ENCODE measurements at places on chromosomes 5 and 9.

- DNase-seq, result peak; percentile 10
Observed at GRCh38 chr5:191036-191948, at the start of gene LRRC14B. Gene LRRC14B, plus strand, starts transcription at chr5:191495. Its CDS starts 44 bp downstream, at chr5:191539.

DNA sequence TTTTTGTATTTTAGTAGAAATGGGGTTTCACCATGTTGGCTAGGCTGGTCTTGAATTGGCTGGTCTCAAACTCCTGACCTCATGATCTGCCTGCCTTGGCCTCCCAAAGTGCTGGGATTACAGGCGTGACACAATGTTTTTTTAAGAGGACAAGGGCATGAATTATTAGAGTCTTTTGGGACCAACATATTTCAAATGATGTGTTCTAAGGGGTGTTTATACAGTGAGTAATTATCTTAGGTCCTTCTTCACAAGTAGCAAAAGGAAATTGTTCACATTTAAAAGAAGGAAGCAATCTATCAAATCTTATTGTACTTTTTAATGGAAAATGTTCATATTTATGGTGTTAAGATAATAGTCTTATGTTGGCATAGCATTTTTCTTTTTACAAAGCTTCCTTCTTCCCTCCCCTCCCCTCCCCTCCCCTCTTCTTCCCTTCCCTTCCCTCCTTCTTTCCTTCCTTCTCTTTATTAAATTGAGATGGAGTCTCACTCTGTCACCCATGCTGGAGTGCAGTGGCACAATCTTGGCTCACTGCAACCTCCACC is 6.7 kb downstream of the GNG10 start:
- no peak for DNase-seq

GRCh38 chr9:135976531-135976930 is 15.4 kb upstream of the UBAC1 start:
- DNase-seq, result no peak

GRCh38 chr9:129964901-129965734 is 77.9 kb downstream of the FNBP1 start:
- DNase-seq, result no peak

GRCh38 chr5:129903466-129904101 is 681 bp upstream of the CHSY3 start:
- DNase-seq, result no peak

DNA sequence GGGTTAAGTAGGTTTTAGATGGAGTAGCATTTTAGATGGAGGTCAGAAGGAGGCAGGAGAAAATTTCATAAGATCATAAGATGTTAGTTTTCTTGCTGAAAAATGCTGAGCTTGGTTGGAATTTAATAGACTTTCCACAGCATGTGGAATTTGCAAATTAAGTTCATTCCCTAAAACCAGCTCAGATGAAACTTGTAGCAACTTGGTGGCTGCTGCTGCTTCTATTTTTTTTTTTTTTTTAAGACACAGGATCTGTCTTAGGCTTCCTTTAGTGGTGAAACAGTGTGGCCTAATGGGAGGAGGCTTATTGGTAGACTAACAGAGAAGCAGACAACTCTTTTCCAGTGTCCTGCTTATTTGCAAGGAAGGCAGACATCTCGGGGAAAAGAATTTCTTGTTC is 154.5 kb downstream of the AOPEP start:
- DNase-seq, result no peak

DNA sequence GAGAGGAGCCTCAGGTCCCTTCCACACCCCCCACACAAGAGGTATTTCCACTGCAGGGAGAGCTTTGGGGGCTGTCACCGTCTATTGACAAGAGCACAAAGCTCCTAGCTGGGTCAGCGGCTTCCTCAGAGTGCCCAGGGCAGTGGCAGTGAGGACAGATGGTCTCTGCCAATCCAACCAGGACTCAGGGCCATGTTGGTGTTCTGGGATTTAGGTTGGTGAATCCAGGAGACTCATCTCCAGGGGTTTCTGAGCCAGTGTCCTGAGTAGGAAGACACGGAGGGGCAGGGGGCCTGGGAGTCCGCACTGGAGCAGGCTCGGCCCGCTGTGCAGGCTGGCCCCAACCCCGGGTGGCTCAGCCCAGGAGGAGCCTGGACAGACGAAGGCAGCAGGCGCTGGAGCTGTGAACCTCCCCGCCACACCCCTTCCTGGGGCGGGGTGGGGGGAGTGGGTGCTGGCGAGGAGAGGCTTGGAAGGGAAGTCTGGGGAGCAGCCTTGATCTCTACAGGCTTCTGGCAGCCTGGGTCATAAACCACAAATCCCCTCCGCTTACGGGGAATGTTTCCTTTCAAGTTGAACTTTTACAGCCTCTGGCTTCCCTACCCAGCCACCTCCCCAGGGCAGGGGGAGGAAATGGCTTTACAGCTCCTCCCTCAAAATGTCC is 19.6 kb downstream of the CRB2 start:
- no peak for DNase-seq
